ENCODE measurements at places on chromosomes 3 and 15.

DNA sequence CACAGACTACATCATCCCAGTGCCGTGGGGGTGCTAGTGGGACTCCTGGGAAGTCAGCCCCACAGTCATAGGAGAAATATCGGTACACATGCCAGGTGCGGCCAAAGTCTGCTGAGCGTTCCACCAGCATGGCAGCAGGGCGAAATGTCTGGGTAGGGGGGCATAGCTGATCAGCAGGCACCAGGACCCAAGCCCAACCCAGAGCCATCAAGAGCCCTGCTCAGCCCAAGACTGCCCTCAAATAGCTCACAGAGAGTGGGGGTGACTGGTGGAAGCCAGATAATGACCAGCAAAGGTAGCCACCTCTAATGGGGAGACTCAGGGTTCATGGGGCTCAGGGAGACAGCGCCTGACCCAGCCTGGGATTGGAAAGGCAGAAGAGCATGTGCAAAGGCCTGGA is 1.3 kb downstream of the LAMB2 start:
- DNase-seq = no peak

GRCh38 chr3:11288786-11289637 is 16.8 kb downstream of the ATG7 start:
- DNase-seq = peak; percentile 49

DNA sequence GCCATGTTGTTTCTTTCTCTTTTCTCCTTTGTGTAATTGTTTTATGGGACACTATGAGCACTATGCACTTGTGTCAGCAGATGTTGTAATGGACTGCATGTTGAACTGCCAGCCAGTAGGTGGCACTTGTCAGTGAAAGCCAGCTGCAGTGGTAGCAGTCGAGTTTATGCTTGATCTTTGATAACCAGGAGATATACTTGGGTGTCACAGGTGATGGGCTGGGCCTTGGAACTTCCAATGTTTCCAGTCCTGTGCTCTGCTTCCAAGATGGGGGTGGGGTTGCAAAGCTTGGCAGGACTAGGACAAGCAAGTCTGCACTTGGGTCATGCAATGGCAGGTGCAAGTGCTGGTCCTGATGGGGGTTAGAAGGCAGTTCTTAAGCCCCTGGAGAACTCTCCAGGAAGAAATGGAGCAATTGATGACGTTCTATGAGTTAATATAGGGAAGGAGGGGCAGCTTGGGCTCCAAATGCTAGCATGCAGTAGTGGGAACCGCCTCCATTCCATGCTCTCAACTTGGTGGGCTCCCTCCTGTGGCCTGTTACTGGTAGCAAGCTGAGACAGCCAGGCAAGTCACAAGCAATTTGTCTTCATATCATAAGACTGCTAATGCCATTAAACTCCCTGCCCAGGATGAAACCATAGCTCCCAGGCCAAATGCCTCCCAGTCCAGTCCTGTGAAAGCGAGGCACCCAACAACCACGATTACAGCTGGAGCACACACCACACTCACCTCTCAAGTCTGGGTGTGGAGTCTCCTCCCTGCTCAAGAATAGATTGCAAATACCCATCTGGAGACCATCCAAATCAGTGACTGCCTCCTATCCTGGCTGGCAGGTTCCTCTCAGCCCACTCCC is 287.2 kb downstream of the CGGBP1 start:
- DNase-seq = peak; percentile 30

DNA sequence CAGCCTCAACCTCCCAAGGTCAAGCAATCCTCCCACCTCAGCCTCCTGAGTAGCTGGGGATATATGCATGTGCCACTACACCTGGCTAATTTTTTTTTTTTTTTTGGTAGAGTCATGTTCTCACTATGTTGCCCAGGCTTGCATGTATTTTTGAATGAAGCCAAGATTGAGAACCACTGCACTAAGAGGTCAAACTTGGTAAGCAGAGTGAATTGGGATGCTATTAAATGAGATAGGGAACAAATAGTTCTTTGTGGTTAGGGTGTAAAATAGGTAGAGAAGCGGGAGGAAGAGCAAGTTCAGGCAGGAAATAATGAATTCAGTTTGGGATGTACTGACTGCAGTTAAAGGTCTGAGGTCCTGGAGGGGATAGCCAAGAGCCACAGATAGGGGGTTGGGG is 39.9 kb upstream of the PIAS1 start:
- DNase-seq = no peak

- DNase-seq = no peak
These were observed 79.0 kb upstream of the ARRDC4 start for GRCh38 chr15:97881346-97881965.

DNA sequence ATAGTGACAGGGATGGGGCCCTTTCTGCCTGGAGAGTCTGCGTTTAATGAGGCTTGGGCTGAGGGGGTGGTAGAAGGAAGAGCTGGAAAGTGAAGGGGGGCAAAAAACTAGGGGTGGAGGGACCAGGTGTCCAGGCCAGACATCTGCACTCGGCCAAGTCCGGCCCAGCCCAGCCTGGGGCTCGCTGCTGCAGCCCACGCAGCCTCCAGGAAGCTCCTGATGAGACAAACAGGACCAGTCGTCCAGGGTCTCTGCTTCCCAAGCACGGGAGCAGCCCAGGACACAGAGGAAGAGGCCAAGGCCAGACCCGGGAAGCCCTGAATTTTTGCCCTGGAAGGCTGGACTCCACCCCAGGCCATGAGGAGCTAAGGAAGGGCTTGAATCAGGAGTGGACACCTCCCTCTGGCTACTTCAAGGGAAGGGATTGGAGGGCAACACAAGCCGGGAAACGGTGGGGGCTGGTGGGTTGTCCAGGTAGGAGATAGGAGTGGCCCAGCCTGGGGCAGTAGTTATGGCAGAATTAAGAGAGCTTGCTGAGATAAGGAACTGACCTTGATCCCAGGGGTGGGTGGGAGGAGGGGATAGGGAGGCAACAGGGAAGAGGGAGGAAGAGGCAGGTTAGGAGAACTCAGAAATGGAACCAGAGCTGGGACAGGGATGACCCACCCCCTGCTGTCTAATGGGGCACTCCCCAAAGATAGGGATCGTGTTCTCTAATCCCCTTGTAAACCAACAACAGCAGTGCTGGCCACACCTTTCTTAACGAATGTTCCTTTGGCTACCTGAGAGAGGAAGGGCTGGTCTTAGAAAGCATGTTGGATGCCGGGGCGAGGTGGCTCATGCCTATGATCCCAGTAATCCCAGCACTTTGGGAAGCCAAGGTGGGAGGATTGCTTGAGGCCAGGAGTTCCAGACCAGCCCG is 89.5 kb downstream of the ANP32A start:
- DNase-seq = no peak

DNA sequence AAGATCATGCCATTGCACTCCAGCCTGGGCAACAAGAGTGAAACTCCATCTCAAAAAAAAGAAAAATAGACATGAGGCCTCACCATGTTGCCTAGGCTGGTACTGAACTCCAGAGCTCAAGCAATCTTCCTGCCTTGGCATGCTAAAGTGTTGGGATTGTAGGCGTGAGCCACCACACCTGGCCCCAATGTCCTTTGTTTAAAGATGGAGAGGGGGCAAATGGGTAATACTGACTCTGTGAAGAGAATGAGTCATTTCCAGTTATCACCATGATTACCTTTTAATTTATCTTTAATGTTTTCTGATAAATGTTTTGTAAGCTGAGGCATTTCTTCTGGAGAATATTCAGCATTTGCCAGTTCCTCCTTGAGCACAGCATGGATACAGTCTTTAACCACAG is 2.2 kb downstream of the DYNLT2B start:
- no peak for DNase-seq

DNA sequence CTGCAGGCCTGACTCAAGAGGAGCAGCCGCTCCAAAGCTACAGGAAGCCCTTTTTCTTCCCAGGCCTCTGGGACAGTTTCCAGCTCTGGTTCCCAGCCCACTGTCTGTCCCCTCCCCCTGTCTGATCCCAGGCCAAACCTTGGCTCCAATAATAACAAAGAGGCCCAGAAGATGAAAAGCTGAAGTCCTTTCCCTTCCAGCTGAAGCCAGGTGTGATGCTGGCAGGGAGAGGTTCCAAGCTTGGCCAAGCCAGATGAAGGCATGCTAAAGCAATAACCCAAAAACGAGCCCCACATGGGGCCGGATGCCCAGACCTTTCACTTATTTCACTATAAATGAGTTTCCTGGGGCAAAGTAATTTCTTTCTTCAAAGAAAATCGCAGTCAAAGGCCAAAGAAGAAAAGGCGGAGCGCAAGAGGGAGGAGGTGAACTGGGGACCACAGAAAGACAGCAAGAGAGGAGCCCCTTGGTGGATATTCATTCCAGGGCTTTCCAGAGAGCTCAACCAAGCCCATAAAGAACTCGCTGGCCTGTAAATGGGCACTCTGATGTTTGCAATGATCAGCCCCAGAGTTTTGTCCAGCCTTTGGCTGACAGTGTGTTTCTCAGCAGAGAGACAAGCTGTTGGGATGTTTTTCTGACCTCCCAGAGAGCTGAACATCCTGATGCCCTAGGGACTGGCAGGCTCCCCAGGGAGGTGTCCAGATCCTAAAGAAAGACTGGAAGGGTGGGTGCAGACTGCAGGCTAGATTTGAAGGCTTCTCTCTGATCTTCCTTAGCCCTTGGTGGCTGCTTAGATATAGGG is 157.6 kb downstream of the UACA start:
- DNase-seq = no peak

DNA sequence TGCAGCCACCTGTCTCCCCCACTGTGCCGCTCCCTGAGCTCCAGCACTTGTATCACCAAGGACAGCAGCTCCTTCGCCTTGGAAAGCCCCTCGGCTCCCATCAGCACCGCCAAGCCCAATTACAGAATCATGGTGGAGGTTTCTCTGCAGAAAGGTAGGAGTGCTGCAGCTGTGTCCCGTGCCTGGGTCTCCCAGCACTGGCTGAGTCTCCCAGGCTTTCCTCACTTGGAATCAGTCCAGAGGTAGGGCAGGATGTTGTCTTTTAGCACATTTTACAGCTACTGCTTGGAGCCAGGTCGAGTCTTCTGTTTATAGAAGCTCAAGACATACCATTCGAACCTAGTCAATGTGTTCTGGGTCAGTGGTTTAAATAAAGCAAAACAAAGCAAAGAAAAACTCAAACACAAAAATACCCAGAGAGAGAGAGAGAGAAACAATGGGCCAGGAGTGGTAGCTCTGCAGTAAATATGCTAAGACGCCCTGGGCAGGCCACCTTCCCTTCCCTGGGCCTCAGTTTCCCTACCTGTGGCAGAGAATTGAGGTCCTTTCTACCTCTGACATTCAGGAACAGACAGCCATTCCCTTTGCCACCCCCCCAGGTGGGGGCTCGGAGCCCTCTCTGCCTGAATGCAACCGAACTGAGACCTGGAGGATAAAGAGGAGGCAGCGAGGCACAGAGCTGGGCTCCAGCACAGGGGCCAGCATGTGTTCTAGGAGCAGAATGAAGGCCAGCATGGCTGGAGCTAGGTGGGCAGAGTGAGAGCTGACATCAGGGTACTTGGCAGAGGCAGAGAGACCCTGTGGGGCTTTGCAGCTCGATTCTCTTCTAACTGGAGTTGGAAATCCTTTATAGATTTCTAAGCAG is 44.1 kb downstream of the STARD5 start:
- no peak for DNase-seq

GRCh38 chr15:96320703-96321638 is 9.5 kb upstream of the NR2F2 start:
- no peak for DNase-seq

GRCh38 chr3:97148931-97149330 is 334.5 kb downstream of the EPHA6 start:
- DNase-seq = no peak

DNA sequence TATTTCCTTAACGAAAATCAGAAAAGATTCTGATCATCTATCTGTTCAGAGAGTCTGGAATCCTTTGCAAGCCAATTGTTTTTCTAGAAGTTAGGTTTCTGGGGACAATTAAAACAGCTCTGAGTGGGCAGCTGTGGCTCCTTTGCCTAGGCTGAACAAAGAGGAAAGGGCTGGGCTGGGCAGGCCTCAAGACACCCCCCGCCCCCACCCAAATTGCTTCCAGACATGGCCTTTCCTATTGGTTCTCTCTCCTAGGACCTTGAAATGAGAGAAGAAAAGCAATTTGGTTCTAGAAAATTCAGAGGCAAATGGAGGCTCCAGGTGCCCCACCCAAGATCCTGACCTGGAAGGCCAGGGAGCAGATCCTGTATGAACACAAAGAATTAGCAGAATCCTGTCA is 2.3 kb upstream of the ADPGK start:
- no peak for DNase-seq

DNA sequence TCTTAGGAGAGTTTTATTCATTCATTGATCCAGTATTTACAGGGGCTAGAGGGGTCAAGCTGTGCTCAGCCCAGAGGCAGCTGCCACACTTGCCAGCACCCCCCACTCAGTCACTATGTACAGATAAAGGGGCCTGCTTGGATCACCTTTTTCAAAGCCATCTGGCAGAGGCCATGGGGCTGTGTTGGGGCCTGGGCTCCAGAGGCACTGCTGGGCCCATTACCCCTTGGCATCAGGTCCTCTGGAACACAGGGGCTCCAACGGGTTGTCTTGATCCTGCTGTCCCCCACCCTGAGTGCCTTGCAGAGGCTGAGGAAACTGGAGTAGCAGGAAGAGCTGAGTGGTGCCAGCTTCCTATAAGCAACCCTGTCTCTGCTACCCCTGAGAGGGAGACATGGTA is 43.9 kb downstream of the SEMA3G start:
- no peak for DNase-seq

DNA sequence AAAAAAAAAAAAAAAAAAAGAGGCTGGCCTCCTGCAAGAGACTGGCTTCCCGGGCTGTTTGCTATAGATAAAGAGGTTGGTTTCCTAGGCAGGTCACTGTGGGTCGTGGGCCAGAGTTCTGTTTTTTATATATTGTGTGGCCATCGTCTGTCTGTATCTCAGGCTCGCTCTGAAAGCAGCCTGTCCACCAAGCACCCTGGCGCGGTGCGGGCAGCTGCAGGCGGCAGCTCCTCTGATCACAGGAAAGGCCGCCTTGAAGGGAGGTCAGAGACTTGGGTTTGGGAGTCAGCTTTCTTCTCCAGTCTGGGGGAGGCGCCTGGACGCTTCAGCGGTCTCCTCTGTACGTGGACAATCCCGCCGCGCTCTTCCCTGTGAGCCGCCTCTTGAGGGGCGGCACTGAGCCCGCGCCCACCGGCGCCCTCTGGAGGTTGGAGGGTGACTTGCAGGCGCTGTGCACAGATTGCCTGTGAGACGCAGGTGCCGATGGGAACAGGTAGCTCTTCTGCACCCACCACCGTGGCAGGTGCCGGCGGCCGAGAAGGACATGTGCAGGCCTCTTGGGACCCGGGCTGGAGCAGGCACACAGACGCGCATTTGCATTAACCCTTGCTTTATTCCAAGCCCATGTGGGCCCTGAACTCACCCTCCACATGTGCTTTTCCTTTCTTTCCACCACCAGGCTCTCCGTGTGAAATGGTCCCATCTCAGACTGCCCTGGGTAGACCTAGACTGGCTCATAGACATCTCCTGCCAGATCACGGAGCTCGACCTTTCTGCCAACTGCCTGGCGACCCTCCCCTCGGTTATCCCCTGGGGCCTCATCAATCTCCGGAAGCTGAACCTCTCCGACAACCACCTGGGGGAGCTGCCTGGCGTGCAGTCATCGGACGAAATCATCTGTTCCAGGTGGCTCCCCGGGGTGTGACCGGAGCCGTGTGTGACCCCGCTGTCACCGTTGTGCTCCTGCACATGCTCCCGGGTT is 89.3 kb downstream of the LRRK1 start:
- DNase-seq = peak; percentile 48

Data from GM12864 (cell line).